ENCODE measurements at places on chromosomes 3 and 15. TPM values are rescaled to one million over a fixed set of nuclear protein-coding genes. Genes with fewer than 3 reads are reported as not detected.

GRCh38 chr3:24222165-24222805 lies 272.4 kb downstream of the THRB start:
- no peak for DNase-seq
- H3K27me3 ChIP-seq = no peaks in the 10 kb centered on the region
- peaks cover 37% of the 10 kb centered on the region for H3K4me1 ChIP-seq
- no peaks in the 10 kb centered on the region for H3K36me3 ChIP-seq
- H3K27ac ChIP-seq = peak overlapping the region; percentile 40

DNA sequence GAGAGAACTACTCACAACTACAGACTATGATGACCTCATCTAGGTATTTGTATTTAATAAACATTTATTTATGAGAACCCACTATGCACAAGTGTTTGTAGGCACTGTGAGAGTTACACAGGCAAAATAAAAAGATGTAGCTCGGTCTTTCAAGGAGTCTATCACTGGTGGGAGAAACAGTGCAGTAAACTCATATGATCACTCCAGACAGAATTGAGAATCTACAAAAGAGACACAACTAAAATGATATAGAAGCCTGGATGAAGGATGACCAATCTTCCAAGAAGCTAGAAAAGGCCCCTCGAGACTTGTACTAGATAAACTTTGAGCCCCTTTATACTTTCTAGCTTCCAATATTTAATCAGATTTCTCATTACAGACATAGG lies 70.2 kb upstream of the ZBTB20 start:
- peaks cover 11% of the 10 kb centered on the region for H3K4me1 ChIP-seq
- H3K27ac ChIP-seq = no peak overlapping the region
- DNase-seq = no peak
- peaks cover 4% of the 10 kb centered on the region for H3K36me3 ChIP-seq

GRCh38 chr15:33031324-33031821 lies 163.1 kb downstream of the FMN1 start:
- no peak overlapping the region for H3K4me3 ChIP-seq
- H3K27ac ChIP-seq = peak overlapping the region; percentile 68
- DNase-seq = no peak
- no peaks in the 10 kb centered on the region for H3K27me3 ChIP-seq
- H3K4me1 ChIP-seq = peaks cover 42% of the 10 kb centered on the region
- no peaks in the 10 kb centered on the region for H3K36me3 ChIP-seq

GRCh38 chr3:157225001-157225400 lies 65.1 kb upstream of the CCNL1 start:
- H3K36me3 ChIP-seq = no peaks in the 10 kb centered on the region
- H3K4me3 ChIP-seq = no peak overlapping the region
- no peak overlapping the region for H3K27ac ChIP-seq
- no peak for DNase-seq
- H3K27me3 ChIP-seq = no peaks in the 10 kb centered on the region

DNA sequence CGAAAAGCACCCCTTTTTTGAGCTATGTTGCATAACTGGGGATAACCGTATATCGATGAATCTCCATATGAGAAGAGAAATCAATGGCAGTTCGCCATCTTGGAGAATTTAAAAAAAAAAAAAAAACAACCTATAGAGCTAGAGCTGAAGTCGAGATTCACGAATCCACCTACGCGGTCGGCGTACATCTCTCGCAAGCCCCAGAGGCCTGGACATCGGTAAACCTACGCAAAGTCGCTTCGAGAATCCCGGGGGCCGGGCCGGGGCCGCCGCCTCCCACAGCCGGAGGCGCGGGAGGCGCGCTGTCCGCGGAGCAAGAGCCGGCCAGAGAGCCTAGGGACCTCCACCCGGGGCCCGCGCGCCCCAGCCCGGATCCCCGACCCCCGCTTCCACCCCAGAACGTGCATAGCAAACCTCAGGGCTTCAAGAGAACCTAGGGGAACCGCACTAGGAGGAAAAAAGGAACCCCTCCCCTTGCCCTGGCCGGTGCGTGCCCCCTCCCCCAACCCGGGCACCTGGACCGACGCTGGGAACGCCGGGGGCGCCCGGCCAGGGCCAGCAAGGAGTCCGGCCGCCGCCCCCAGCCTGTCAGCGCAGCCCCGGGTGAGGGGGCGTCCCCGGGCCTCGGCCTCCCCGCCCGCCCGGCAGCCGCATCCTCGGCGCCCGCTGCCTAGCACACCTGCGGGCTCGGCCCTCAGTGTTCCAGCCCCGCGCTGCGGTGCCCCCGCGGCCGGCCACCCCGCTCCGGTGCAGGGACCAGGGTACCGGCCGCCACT lies 567 bp downstream of the PFN2 start:
- peak overlapping the region; percentile 99 for H3K27ac ChIP-seq
- H3K27me3 ChIP-seq = no peaks in the 10 kb centered on the region
- H3K36me3 ChIP-seq = peaks cover 25% of the 10 kb centered on the region

- H3K27me3 ChIP-seq = no peaks in the 10 kb centered on the region
- no peak for DNase-seq
- H3K27ac ChIP-seq = no peak overlapping the region
These were observed 655.8 kb downstream of the AGBL1 start for GRCh38 chr15:86735247-86736040.

DNA sequence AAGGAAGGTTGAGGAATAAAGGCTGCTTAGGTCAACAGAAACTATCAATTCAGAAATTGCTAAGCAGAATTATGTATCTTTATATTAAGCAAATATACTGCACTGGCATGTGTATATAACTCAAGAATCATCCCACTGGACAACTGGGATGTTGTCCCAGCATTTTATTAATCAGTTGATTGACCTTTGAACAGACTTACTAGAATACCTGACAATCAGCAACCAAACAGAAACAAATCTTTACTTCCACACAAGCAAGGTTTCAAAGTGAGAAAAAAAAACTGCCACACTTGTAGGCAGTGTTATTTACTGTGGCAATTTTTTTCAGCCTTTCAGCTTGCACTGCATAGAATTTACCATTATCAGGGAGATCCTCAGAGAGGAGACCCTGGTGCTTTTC lies 218.8 kb downstream of the MAGI1 start:
- DNase-seq = no peak
- no peaks in the 10 kb centered on the region for H3K36me3 ChIP-seq
- no peak overlapping the region for H3K27ac ChIP-seq
- no peak overlapping the region for H3K4me3 ChIP-seq
- no peaks in the 10 kb centered on the region for H3K27me3 ChIP-seq

- H3K27me3 ChIP-seq = no peaks in the 10 kb centered on the region
- H3K36me3 ChIP-seq = no peaks in the 10 kb centered on the region
- DNase-seq = no peak
- no peak overlapping the region for H3K4me3 ChIP-seq
These were observed 198.9 kb downstream of the EFHB start for GRCh38 chr3:19735111-19735510.

- H3K4me3 ChIP-seq = peak within 1 kb of the TSS; percentile 99
- H3K27me3 ChIP-seq = no peaks in the 10 kb centered on the region
- H3K4me1 ChIP-seq = peaks cover 37% of the 10 kb centered on the region
- peak; percentile 95 for DNase-seq
- peaks cover 26% of the 10 kb centered on the region for H3K36me3 ChIP-seq
These were observed at the start of gene HYPK for GRCh38 chr15:43800286-43801141. HYPK (plus strand) TSS chr15:43800599; CDS start chr15:43800623, 24 bp downstream.

DNA sequence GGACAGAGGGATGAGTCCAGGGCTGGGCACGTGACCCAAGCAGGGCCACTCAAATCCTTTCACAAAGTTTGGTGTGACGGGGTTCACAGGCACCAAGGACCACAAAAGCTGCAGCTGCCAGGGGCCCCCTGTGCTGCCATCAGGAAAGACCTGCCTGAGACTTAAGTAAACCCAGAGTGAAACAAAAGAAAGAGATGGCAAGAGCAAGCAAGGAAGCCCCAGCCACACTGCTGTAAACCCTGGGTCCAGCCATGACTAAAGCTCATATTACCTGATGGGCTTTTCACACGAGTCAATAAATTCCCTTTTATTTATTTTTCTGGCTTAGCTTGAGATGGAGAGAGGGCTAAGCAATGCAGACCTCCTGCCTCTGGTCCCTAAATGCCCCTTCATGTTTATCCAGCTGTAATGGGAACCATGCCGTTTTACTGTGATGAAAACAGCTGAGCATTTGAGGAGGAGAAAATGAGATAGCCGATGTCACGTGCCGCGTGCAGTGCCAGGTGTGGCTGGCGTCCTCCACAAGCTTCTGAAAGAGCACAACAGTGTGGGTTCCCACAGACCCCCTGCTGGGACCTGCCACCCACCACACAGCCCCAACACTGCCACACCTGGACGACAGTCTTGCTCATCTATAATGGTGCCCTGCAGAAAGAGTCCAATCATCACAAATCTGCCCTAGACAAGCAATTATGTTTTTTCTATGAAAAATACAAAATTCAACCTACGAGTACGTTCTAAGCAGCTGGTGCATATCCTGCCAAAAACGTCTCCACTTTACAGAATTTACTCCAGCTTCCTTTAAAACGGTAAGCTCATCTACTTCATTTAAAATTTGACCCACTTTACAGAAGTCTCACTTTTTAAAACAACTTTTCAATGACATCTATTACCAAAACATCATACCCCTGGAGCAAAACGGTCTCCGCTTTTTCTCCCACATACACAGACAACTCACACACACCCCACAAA lies 34.2 kb downstream of the ADAMTS17 start:
- H3K27ac ChIP-seq = no peak overlapping the region
- peak; percentile 72 for DNase-seq
- no peaks in the 10 kb centered on the region for H3K36me3 ChIP-seq
- H3K4me1 ChIP-seq = no peaks in the 10 kb centered on the region

DNA sequence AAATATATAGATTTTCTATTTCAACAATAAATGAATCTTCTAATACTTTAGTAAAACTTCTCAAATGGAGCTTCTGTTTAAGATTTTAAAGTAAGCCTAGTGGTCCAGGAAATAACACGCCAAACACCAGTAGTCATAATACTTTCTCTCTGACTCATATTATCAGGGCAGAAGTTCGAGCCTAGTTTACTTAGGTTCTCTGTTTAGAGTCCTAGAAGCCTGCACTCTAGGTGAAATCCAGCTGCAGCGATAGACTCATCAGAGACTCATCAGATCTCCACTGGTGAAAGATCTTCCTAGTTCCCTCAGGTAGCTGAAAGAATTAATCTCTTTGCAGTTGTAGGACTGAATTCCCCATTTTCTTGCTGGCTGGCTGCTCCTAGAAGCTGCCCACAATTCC lies 552.5 kb upstream of the ROBO2 start:
- H3K4me3 ChIP-seq = no peak overlapping the region
- no peak overlapping the region for H3K27ac ChIP-seq
- no peaks in the 10 kb centered on the region for H3K36me3 ChIP-seq
- no peak for DNase-seq

DNA sequence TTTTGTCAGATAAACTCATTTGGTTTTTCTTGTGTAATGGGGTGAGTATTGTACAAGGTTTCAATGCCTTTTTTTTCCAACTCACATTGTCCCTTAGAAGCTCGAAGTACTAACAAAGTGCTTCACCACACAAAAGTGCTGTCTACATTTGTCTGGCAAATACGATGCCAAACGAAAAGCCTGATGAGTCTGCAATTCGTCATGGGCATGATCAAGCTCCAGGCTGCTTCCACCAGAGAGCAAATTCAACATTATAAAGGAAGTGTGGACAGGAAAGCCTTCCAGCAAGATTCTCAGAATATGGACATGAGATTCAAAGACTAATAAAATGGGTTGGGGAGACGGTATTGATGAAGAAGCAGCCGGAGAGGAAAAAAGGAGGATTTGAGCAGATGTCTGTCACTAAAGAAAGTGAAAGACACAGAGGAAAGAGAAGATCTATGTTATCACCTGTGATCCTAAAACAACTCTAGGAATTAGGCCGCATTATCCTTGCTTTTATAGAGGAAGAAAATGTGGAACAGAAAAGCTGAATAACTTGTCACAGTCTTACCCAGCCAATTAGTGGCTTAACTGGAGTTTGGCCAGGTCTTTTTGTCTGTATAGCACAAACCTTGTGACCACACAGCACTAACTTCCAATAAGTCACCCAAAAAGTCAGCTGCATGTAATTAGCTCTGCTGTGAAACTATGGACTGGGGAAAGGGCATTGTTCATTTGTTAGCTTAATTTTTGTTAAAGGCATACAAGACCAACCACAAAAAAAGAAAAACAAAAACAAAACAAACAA lies 494.8 kb downstream of the FHIT start:
- no peaks in the 10 kb centered on the region for H3K4me1 ChIP-seq
- no peaks in the 10 kb centered on the region for H3K36me3 ChIP-seq
- no peak for DNase-seq
- H3K4me3 ChIP-seq = no peak overlapping the region
- H3K27ac ChIP-seq = no peak overlapping the region

DNA sequence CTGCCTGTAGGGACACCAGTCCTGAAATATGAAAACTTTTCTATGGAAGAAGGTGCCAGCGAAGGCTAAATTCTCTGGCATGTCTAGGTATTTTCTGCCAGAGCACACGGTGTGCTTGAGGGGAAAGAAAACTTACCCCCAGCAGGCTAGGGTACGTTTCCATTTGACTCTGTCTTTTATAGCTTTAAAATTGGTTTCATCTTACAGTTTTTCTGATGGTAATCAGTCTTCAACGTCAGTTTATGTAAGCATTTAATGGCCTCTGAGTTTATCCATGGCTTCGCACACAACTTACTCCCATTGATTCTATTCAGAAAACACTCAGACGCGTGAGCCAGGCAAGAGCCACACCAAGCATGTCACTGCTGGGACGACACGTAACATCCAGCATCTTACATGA lies 249.7 kb downstream of the ADAMTS17 start:
- H3K4me3 ChIP-seq = no peak overlapping the region
- no peak for DNase-seq
- H3K27me3 ChIP-seq = no peaks in the 10 kb centered on the region
- no peak overlapping the region for H3K27ac ChIP-seq
- peaks cover 8% of the 10 kb centered on the region for H3K4me1 ChIP-seq

ROPN1 gene
- not detected for total RNA-seq
